ENCODE measurements at places on chromosomes 4 and X.

GRCh38 chr4:42554072-42554471 lies 102.8 kb downstream of the ATP8A1 start:
- DNase-seq: no peak

DNA sequence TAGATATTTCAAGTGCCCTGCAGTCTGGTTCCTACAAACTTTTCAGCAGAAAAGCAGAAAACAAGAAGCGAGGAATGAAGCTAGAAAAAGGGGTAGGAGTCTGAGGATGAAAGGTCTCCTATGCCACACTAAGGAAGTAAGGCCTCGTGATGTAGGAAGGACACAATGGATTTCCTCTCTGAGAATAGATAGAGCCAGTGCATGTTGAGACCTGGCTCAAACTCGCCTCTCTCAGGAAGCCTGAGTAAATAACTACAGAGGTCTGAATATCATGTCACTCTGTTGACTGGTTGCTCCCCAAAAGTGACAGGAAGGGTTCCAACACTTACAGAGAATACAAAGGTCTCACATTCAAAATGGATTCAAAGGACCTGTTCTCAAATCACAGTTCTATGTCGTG lies 93.3 kb downstream of the GRIA3 start:
- no peak for DNase-seq

- no peak for DNase-seq
These were observed 45.1 kb downstream of the UGT2A2 start for GRCh38 chr4:69594382-69594781.

DNA sequence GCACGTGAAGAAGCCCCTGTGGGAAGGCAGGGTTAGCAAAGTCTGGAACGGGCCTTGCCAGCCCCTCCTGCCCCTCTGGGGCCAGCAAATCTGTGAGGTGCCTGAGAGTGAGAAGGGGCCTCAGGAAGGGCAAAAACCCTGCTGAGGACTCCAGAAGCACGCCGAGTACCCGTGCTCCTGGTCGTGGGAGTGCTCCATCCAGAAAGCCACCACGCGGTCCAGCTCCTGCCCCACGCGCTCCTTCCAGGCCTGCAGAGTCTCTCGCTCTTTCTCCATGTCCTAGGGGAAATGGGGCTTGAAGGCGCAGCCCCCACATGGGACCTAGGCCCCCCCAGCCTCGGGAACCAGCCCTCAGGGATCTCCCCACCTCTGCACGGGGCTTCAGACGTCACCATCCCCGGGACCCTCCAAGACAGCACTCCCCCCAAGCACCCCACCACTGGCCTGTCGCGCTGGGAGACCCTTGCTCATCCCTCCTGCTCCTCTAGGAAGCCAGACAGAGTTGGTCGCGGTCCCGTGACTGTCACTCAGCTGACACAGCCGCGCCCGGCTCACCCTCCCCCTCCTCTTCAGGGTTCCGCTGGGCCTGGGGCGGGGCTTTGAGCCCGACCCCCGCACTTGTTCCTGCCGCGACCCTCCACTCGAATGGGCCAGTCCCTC lies at the start of gene RENBP:
Gene RENBP (minus strand): TSS at position 504 of the 660 bp plus-strand sequence. CDS start 33 bp downstream, at position 471.
- no peak for DNase-seq

DNA sequence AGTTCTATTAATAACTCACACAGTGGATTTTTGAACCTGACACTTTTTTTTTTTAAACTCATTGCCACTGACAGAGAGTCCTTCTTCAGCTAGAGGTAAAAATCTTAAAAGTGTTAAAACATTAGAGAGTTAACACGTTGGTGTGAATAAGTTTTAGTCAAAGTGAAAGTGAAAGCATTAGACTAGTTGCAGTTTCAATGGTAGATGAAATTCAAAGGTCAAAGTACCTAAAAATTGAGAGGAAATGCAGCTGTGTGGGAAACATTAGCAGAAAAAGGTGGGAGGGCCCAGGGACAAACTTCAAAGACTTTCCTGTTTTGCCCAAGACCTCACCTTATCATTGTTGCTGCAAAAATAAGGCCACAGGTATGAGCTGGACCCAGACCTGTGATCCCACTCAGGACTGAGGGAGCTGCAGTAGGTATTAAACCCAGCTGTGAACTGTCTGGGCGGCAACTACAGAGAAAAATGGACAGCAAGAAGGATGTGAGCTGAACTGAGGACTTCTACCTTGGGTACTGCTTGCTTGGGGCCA lies 17.6 kb upstream of the GABRA4 start:
- DNase-seq: no peak

DNA sequence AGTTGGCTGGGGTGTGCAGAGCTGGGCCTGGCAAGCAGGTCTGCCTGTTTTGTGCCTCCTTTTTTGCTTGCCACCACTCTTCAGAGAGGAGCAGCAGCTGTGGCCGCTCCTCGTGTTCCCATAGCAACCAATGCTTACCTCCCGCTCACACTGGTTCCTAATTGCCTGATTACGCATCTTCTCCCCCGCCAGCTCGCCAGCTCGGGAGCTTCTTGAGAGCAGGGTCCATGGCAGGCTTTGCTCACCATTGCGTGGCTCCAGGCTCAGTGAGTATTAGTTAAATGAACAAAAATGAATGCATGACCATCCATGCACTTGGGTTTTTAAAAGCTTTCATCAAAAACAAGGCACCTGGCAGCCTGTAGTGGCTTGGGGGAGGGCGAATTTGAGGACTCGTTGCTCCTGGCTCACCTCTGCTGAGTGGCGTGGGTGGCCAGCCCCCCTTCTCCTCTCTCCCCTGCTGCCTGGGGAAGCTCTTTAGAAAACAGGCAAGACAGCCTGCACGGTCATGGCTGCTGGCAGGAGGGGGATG lies 14.2 kb upstream of the PJA1 start:
- DNase-seq: no peak

- no peak for DNase-seq
These were observed at the start of gene PLS3 for GRCh38 chrX:115560978-115561604. Gene PLS3, plus strand, starts transcription at chrX:115561174. Its CDS starts 49,077 bp downstream, at chrX:115610251.

DNA sequence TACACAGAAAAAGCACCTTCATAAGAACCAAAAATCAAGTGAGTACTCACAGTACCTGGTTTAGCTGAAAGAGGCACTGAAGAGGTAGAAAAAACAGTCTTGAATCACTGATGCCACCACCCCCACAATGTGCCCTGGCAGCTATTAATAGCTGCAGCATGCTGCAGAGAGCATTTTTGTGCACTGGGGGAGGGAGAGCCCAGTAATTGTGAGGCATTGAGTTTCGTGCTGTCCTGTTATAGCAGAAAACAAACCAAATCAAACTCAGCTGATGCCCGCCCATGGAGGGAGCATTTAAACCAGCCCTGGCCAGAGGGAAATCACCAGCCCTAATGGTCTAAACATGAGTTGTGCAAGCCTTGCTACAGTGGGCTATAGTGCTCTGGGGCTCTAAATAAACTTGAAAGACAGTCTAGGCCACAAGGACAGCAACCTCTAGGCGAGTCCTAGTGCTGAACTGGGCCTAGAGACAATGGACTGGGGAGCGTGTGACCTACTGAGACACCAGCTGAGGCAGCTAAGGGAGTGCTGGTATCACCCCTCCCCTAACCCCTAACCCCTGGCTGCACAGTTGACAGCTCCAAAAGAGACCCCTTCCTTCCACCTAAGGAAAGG lies 106.3 kb upstream of the TMLHE start:
- no peak for DNase-seq

DNA sequence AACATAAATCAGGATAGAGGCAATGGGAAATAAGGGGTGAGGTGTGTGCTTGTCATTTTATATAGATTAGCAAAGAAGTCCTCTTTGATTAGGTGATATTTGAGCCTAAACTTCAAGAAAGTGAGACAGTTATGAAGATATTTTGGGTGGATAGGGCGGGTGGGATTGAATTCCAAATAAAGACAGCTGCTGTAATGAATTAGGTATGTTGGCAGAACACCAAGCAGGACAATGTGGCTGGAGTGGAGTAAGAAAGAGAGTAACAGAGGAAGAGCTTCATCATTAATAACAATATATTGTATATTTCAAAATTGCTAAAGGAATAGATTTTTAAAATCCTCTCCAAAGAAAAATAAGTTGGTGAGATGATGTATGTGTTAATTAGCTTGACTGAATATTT lies 91.0 kb upstream of the CENPE start:
- no peak for DNase-seq

GRCh38 chr4:87151730-87152129 lies 68.7 kb downstream of the KLHL8 start:
- no peak for DNase-seq

DNA sequence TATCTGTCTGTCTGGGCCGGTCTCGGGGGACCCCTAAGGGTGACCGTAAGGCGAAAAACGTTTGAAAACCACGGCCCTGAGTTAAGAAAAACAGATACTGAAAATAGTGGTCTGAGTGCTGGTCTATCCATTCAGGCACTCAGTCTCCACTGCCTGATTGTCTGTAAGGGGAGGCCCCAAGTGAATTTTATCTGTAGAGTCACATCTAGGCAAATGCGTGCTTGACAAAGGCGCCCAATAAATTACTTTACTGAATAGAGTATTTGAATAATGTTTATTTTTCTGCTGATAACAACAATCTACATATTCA lies 465 bp downstream of the HNRNPH2 start:
- no peak for DNase-seq

- no peak for DNase-seq
These were observed 45.0 kb upstream of the NKX1-1 start for GRCh38 chr4:1451106-1451751.

DNA sequence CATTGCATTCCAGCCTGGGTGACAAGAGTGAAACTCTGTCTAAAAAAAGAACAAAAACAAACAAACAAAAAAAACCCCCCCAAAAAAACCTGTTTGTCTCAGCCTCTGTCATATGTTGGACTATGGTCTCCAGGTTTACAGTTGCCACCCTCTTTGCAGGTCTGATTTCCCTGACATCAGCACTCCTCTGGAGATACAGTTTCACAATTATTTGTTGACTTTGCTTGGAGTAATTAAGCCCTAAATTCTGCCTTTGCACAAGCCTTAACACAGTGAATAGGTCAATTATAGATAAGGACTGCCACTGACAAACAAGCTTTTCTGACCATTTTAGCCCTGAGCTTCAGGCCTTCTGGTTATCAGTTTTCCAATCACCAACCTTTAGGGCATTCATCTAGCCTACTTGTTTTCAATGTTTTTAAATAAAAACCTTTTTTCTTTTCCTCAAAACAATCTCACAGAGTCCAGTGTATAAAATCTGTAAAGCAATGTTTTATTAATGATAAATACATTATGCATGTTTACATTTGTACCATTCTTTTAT lies 20.4 kb upstream of the MAPK10 start:
- no peak for DNase-seq

DNA sequence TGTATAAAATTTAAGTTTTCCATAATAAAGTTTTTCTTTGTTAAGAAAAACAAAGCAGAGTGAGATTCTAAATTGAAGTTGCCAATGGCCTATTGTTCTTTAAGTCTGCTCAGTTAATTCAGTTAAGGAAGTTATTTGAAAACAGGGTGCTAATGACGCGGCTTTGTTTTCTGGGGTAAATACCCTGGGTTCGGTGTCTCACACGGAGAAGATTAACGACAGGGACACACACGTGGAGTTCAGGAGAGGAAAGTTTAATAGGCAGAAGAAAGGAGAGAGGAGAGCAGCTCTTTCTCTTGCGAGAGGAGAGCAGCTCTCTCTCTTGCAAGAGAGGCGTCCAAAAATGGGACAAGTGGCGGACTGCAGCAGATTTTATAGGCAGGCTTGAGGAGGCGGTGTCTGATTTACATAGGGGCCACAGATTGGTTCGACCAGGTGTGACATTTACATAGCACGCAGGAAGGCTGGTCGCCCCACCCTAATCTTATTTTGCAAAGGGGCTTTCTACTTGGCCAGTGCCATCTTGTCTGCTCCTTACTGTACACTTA lies 9.6 kb downstream of the CA5B start:
- no peak for DNase-seq

DNA sequence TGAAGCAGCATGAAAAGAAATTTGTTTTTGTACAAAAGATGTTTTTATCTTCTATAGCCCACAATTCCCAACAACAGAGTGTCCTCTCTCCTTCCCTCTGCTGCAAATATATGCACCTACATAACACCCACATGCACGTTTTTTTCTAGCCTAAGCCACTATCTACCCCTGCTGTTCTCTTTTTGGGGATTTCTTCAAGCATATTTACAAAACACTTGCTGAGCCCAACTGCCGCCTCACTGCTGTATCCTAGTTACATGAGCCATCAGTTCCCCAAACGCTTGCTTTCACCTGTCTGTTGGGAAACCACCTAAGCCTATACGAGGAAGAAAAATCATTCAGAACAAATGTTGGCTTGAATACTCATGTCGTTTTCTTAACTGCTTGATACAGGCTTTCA lies 127.2 kb downstream of the CHRNA9 start:
- no peak for DNase-seq

DNA sequence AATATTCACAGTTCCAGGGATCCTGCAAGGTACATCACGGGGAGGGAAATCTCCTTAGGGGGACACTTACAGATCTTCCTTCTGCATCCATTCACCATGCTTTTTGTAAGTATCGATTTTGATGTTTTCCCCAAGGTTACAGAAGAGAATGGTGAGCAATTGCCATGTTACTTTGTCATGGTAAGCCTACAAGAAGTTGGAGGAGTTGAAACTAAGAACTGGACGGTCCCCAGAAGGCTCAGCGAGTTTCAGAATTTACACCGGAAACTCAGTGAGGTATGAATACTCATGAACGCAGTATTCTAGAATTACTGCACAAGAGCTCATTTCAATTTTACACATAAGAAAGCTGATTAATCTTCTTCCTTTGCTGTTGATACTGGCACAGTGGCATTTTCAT lies 53.9 kb downstream of the LRP2BP start:
- no peak for DNase-seq

- DNase-seq: no peak
These were observed 22.4 kb downstream of the GRXCR1 start for GRCh38 chr4:42914937-42915336.

DNA sequence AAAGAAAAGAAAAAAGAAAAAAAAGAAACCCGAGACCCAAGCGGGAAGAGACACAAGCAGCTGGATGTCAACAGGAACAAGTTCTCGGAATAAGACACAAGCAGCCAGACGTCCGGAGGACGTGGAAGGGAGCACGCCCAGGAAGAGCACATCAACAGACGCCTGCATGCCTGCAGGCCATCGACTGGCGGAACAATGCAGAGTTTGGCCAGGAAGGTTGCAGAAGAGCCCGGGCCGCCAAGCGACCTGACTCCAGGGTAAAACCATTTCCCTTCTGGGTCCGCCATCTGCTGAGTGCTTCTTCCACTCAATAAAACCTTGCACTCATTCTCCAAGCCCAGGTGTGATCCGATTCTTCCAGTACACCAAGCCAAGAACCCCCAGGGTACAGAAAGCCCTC lies 95.6 kb upstream of the PRR32 start:
- DNase-seq: no peak

DNA sequence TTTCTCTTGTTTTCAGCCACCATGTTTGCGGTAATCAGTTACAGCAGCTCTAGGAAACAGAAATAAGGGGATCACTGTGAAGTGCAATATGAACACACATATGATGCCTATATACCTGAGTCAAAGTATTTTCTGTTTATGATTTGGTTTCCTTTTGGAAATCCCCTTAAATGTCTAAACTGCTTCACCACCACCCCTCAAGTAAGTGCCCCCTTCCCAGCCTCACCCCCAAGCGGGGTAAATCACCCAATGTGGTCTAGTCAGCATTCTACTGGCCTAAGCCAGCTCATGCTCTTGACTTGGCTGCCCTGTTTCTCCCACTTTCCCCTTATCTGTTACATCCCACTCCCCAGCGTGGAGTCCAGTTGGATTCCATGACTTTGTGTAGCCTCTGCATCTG lies 176.5 kb downstream of the QDPR start:
- no peak for DNase-seq

GRCh38 chr4:181792641-181793040 lies 450.6 kb upstream of the TENM3 start:
- no peak for DNase-seq

GRCh38 chr4:26122690-26123089 lies 198.1 kb upstream of the RBPJ start:
- no peak for DNase-seq
